Stimulated activated CD8-positive, alpha-beta memory T cell treated with anti-CD3 and anti-CD28 coated beads, Interleukin-7, amount 100 ng/mL, for 1 hour (primary cell): ENCODE measurements at places on chromosomes 11 and 22.
A peak's percentile ranks its signal among the peaks of the same experiment; 100 is the strongest.

DNA sequence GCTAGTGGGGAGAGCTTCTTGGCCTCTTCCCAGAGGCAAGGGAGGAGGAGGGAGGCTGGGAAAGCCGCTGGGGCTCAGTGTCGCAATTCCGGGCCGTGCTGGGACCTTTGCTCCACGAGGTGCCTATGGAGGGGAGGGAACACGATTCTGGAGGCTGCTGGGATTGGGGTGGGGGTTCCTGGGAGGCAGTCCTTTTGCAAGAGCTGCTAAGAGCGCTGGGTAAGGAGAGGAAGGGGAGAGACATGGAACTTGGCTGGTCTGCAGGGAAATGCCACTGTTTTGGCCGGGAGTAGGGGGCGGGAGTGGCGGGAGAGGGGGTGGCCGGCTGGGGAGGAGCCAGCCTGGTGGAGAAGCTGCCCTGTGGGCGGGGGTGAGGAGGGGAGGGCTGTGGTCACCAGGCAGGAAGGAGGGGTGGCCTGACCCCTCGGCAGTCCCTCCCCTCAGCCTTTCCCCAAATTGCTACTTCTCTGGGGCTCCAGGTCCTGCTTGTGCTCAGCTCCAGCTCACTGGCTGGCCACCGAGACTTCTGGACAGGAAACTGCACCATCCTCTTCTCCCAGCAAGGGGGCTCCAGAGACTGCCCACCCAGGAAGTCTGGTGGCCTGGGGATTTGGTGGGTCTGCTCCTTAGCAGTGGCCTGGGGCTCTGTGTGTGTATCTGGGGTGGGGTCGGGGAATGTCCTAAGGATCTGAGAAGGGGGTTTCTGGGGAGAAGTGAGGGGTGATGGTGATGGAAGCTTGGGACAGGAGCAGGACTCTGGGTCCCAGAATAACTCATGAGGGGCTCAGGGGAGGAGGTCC is at the start of gene NR1H3:
NR1H3 (plus strand) TSS at position 480 of the 800 bp plus-strand sequence. CDS start 1,221 bp downstream, outside the sequence.
- DNase-seq: no peak

- no peak for DNase-seq
These were observed 51.8 kb downstream of the CD6 start for GRCh38 chr11:61023086-61023965.

GRCh38 chr11:67519726-67520125 is 3.5 kb downstream of the CABP2 start:
- DNase-seq: no peak

GRCh38 chr22:42939941-42940653 is 74.9 kb downstream of the PACSIN2 start:
- no peak for DNase-seq

- DNase-seq: no peak
These were observed 26.4 kb downstream of the ADAMTS15 start for GRCh38 chr11:130474637-130475400.

- DNase-seq: no peak
These were observed 36.1 kb downstream of the LIMK2 start for GRCh38 chr22:31248138-31248745.

DNA sequence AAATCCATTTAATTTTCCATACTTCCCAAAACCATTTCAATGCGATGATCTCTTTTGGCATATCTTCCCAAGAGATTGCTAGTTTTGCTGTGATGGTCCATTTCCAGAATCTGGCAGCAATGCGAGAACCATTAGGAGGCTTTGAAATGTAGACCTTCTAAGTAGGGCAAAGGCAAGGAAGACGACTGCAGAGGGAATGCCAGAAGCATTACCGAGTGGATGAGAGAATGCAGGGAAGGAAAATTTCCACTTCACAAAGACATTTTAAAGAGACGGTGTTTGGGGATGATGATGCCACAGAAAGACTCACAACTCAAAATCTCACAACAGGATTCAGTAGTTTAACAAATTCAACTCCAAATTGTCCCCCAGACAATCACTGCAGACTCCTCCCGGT is 471 bp upstream of the CEP126 start:
- no peak for DNase-seq

DNA sequence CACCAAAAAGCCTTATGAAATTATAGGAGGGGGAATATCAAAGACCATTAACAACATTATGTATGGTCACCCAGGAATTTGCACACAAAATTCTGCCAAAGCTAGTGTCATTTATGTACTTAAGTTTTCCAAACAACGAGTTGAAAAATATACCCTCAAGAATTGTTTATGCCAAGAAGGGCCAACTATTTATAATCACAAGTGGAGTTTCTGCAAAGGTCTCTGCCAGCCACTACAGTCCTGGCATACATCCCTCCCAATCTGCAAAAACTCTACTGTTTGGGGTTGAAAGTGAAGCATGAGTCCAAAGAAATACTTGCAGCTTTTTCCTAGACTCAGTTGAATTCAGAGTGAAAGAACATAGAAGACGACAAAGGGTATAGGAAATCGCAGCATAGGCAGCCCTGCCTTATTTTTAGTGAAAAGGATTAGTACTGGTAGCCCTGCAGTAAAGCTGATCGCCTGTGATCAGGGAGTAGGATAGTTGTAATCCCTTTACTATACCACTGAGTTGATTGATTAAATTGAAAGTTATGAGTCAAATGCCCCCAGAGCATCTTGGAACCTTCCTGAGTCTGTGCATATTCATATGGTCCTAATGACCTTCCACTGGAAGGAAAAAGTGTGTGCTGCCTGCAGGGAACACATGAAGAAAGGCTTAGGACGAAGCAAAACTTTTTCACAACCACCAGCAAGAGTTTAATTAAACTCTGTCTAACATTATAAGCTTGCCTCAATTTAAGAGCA is 144.0 kb downstream of the SPON1 start:
- no peak for DNase-seq

DNA sequence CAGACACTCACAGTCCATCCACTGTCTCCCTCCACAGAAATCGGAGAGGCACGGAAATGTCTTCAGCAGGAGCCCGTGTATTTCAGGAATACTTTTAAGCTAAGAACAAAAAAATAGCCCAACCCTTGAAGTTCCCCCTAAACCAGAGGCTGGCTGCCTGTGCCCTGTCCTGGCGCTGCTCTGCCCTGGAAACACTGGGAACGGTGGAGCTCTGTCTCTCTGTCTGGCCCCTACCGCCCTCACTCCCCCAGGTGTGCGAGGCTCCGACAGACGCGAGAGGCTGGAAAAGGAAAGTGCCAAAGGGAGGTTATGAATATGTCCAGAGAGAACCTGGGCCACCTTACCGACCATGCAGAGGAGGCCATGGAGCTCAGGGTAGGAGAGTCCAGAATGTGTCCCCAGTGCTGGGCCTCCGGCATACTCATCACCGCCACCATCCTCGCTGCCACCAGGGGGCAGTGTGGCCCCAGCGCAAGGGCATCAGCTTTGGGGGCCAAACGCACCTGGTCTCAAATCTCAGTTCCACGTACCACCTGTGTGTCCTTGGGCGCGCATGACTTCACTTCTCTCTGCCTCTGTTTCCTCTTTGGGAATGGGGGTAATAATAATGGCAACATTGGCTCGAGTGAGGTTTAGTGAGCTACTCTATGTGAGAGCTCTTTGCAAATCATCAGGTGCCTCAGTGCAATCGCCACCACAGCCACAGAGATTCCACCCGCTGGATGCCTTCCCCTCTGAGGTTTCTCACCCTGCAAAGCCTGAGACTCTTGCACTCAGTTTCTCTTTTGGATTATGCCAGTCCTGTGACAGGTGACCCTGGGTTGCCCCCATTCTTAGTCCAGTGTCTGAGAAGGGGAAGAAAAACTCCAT is 10.4 kb upstream of the SLCO2B1 start:
- DNase-seq: peak; percentile 67

DNA sequence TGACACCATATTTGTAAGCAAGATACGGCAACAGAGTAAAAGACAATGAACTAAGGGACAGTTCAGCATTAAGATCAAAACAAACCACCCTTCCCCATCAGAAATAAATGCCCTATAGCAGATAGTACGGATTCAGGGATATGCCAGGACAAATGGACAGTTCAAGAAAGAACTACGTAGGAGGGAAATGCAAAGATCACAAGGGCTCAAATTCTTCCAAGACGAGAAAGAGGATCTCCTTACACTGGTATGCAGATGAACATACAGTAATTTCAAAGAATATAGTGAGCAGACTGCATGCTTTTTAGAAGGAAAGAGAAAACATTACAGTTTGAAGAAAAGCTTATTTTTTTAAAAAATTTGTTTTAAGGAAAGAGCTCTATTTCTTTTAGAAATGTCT is 124.7 kb upstream of the APOA1 start:
- DNase-seq: no peak

- DNase-seq: no peak
These were observed 103.7 kb downstream of the CTTN start for GRCh38 chr11:70501933-70502540.

DNA sequence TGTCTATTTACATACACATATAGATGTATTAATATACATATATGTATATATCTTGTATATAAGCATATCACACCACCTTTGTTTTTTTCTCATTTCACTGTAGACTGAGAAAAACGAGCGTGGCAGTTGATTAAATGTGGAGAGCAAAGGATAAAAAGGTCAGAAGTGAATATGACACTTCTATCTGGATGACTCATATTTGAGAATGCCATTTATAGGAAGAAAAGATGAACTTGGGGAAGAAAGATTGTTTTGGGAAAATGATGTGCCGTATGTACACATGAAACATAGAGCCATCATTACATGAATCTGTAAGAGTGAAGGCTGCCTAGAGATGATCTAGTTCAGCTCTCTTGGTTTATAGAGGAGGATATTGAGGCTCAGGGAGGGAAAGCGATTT is 28.7 kb downstream of the AMOTL1 start:
- no peak for DNase-seq

DNA sequence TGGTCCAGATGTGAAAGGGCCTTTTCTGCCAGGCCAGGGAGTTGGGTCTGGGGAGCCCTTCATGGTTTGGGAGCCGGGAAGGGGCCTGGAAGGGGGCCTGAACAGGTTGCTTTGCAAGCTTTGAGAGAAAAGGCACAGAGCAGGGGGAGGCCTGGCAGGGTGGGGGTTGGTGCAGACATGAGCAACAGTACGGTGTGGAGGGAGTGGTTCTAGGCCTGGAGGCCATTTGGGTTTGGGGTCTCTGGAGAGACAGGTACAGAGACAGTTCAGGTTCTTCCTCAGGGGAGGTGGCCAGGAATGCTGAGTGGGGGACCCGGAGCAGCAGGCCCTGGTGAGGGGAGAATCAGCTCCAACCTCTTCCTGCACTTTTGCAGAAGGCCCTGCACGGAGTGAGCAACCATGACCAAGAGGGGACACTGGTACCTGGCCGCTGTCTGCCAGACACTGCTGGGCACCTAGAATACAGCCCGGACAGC is 1.4 kb downstream of the KDELR3 start:
- no peak for DNase-seq

DNA sequence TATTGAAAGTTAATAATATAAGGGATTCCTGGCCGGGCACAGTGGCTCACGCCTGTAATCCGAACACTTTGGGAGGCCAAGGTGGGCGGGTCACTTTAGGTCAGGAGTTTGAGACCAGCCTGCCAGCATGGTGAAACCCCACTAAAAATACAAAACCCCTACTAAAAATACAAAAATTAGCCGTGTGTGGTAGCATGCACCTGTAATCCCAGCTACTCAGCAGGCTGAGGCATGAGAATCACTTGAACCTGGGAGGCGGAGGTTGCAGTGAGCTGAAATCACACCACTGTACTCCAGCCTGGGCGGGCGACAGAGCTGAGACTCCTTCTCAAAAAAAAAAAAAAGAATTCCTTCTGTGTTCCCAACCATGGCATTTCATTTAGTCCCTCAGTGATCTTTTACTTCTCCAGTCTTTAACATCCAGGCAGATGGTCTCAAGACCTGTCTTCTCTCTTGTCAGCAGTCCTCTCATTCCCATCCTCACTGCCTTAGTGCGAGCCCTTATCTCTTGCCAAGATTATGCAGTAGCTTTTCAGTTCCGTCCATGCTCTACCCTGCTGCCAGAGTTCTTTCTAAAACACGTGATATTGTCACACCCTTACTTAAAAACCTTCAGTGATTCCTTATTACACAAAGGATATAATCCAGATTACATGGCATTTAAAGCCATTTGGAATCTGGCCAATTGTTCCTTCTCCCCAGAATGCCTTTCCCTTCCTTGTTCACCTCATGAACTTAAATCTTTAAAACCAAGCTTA is 17.9 kb downstream of the RTN3 start:
- DNase-seq: no peak

DNA sequence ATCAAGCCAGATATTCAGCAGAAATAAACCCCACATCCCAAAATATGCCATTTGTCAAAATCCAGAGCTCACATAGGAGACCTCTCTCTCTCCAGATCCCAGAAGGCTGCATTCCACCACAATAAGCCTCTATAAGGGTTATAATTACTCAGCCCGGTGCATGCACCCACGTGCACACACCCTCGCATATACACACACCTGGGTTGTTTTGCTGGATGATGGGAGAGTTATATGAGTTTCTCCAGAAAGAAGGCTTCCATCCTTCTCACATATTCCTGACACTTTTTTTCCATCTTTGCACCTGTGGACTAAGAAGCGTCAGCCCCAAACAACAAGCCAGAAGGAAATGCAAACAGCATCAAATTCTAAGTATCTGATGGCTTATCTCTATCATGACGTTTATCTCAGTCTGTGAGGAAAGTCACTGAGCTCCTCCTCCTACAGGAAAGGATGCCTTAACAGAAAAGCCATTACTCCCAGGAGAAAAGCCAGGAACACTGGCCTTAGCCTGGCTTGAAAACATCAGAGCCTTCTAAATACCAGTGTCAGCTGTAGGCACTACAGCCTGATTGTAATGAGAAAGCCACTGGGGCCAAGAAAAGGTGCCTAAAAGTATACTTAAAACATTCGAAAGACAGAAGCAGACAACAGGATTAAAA is 253.2 kb downstream of the LARGE1 start:
- DNase-seq: no peak

GRCh38 chr11:60119710-60120109 is 31.2 kb downstream of the MS4A2 start:
- no peak for DNase-seq

DNA sequence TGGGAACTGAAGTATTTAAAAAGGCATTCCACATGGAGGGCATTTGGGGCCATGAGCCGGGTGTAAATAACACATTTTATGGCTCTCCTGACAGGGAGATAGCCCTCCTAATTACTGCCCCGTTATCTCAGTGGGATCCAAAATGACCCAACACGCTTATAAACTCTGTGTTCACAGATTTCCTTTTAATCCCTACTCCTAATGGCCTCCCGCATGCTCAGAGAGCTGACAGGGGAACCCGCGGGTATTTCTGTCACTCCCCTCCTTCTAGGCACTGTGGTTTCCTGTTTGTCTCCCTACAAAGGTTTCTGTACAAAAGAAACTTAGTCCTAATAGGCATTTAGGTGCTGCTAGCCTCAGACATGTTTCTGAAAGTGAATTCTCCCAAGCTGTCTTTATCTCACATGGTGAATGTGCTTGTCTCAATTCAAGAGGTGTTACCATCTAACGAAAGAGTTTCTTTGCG is 202.8 kb upstream of the SEZ6L start:
- DNase-seq: no peak

GRCh38 chr11:65554057-65554818 is 3.9 kb downstream of the LTBP3 start:
- no peak for DNase-seq
